Stimulated activated CD4-positive, alpha-beta T cell treated with anti-CD3 and anti-CD28 coated beads, Interleukin-4, amount 100 ng/mL, for 4 hours (primary cell): ENCODE measurements at places on chromosomes 2 and 18.

DNA sequence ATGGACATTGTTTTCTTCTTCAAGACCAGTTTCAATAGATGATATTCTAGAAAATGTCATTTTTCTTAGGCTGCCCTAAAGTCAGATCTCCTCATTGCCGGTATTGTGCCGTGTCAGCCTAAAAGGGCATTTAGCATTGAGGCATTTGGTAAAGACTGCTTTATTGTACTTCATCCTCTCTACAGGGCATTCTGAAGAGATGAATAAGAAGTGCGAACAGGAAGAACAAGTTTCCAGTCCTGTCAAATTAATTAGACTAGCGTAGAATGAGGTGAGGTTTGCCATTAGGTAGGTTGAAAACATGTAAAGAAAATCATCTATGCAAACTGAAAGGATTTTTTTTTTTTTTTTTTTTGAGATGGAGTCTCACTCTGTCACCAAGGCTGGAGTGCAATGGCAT is 60.6 kb downstream of the ETAA1 start:
- DNase-seq: no peak

DNA sequence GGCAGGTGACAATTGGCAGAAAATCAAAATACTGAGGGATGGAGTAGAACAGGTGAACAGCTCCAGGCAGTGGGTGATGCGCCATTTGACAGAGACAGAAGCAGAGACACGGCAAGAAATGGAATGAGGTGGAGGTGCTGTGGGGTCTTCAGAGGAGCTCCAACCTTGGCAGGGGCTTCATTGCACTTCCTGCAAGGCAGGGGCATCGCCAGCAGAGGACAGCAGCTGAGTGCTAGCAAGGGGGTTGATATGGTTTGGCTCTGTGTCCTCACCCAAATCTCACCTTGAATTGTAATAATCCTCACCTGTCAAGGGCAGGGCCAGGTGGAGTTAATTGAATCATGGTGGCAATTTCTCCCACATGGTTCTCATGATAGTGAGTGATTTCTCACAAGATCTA is 42.8 kb downstream of the CCDC68 start:
- DNase-seq: no peak

- DNase-seq: no peak
Observed at GRCh38 chr2:53452400-53452799, 315.2 kb upstream of the CHAC2 start.

DNA sequence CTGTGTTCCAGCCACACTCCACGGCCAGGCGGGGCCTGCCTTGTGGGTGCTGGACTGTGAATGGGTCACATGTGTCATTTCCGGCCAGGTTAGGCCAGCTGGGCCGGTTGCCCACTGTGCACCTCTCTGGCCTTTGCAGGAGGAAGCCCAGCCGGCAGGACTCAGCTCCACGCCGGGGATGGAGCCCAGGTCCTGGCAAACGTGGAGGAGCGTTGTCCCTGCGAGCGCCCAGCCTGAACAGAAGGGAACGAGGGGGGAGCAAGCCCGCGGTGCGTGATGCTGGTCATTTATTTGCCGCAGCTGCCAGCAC is 152.9 kb downstream of the PXDN start:
- DNase-seq: no peak

DNA sequence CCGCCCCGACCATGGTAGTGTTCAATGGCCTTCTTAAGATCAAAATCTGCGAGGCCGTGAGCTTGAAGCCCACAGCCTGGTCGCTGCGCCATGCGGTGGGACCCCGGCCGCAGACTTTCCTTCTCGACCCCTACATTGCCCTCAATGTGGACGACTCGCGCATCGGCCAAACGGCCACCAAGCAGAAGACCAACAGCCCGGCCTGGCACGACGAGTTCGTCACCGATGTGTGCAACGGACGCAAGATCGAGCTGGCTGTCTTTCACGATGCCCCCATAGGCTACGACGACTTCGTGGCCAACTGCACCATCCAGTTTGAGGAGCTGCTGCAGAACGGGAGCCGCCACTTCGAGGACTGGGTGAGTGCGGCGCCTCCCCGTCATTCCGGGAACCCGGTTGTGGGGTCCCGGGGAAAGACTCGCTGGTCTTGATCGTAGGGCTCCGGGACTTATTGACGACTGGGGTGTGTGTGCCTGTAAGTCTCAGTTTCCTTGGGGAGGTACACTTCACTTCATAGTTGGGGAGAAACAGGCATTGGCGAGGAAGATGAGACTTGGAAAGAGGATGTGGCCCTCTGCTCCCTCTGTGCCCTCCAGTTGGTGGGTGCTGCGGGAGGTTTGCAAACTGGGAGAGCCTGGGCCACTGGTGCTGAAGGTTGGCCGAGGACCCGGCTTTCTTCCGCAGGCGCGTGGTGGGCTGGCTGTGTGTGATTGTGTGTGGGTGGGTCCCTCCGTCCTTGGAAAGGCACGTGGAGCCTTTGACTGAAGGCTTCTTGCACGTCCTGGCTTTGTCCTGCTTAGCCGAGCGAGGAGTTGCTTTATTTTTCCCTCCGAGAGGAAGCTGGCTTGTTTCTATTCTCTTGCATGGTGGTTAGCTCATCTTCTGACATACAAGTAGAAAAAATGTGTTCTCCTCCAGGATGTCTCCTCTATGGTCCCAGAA is 886 bp downstream of the PRKCE start:
- DNase-seq: peak; percentile 12

DNA sequence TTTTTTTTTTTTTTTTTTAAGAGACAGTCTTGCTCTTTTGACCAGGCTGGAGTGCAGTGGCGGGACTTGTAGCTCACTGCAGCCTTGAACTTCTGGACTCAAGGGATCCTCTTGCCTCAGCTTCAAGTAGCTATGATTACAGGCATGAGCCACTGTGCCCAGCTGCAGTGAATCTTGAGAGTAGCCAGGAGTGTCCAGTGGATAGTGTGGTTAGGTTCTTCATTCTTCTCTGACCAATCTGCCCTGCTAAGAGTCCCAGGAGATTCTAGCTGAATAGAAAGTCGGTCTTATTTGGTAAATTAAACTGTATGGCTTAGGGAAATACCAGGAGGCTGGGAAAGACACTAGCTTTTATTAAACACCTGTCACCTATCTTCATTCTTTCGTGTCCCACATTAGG is 15.3 kb downstream of the USP39 start:
- DNase-seq: no peak

GRCh38 chr2:176079285-176079830 is 4.4 kb downstream of the EVX2 start:
- no peak for DNase-seq

GRCh38 chr2:69816923-69817542 is 12.4 kb upstream of the GMCL1 start:
- DNase-seq: peak; percentile 73

DNA sequence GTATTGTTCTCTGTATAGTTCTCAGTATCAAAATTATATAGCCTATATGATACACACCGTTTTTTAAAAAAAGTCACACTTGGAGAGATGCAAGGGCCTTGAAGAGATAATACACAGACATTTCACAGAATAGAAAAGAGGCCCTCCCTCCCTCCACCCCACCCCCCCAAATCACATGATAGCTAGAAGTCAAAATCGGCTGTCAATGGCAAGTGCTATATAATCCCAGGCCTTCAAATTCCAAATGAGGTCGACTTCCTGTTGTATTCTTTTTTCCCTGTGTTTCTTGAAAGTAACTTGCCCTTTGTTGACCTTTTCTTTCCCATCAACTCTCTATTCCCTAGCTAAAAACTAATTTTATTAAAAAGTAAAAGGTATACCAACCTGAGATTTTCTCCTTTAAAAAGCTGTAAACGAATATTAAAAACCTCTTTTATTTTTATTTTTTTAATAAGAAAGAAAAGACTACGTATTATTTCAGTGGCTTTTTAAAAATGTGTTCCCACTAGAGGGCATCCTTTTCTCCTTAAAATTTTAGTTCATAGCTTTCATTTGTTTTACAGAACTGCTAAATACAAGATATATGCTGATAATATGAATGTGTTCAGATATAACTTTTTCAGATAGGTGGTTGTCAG is 46.6 kb downstream of the KCMF1 start:
- no peak for DNase-seq

- DNase-seq: no peak
Observed at GRCh38 chr2:160423126-160423525, 70.5 kb downstream of the RBMS1 start.

GRCh38 chr2:224851811-224852210 is 135.6 kb upstream of the CCDC195 start:
- DNase-seq: no peak

DNA sequence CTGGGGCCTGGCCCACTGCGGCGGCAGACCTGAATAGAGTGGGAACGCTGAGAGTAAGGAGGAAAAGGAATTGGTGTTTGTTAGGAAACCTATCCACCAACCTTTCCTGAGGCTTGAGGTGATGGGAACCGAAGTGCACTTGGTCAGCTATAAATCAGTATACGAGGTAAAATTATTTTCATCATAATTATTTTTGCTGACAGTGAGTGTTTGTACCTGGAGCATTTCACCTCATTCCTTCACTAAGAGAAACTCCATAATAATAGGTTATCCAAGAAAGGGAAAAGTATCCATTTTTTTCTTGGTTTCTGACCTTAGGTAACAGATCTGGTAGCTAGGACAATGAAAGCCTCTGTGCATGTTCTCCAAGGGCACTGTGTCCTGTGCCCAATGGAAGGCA is 138.6 kb upstream of the RGPD4 start:
- DNase-seq: no peak

GRCh38 chr2:67760995-67761394 is 301.8 kb downstream of the C1D start:
- DNase-seq: no peak

GRCh38 chr2:105515581-105516415 is 116.9 kb upstream of the FHL2 start:
- DNase-seq: no peak

DNA sequence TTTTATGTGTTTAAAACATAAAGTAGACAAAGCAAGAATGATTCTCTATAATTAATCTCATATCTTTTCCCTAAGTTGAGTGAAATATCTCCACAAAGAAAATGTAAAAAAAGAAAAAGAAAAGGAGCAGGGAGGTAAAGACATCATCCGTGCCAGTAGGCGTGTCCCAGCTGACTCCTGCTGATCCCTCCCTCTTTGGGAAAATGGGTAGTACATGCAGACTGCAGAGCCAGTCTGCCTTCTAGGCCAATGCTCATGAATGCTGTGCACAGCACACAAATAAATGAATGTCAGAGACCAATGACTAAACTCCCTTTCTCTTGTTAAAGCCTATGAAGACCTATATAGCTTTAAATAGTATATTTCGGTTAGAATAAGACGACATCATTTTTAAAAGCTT is 64.7 kb downstream of the RAPH1 start:
- DNase-seq: no peak

- no peak for DNase-seq
Observed at GRCh38 chr2:57575700-57576268, 470.8 kb upstream of the VRK2 start.

- no peak for DNase-seq
Observed at GRCh38 chr2:161131804-161132203, 28.4 kb upstream of the TANK start.

- DNase-seq: no peak
Observed at GRCh38 chr2:46302005-46302695, 4.9 kb downstream of the EPAS1 start.

DNA sequence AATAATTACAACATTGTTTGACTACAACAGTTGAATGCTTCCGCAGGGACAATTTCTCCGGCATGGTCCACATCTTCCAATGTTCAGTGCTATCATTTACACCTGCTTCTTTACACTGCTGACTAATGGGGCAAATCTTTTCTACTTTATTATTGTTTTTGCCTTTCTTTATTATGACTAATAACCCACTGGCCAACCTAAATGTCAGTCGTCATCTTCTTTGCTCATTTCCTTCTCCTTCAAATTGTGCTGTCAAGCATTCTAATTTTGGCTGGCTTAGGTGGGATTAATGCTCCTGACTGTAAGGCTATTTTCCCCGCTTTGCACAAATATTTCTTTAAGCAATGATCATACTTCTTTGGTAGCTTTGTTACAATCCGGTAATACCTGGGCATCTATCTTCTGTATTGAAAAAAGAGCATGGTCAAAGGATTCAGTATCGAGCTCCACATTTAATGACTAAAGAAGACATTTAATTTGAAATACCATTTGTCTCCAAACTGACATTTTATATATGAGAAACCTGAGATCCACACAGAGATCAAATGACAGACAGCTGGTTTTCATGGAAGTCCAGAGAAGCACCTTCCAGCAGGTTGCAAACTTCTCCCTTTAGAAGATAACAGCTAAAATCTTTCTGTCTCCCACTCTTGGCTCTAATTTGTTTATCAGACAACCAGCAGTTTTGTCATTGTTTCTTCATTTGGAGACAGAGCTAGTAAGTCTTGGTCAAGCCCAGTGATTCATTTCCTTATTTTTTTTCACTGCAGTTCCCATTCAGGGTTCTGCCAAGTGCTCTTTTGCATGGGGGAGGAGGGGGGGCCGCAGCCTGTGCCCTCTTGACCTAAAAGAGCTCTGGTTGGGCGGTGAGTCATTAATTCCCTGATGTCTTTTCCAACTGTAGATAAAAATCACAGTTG is 132.9 kb downstream of the SOCS6 start:
- DNase-seq: no peak

DNA sequence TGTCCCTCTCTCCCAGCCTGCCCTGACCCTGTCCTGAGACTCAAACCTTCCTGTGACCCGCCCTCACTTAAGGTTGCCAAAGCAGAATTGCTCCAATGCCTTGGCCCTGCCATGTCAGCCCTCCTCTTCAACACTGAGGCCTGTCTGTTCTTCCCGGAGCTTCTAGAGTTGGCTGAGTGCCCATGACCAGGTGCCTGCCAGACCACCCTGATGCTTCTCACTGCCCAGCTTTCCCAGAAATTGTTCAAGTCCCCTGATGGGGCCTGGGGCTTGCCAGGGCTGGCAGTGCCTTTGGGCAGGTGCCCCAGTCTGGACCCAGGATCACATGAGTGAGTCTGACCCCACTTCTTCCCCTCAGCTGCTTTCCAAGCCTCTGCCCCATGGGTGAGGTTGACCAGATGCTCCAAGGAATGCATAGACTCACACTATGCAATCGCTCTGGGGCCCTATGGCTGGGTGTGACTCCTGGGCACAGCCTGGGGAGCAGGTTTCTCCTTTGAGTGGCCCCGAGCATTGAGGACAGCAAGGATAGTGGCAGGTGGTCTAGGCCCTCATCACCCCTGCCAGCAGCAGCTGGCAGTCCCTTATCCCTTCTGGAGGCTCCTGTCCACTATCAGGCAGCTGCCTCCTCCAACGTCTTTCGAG is 3.1 kb upstream of the INPP5D start:
- no peak for DNase-seq
